ENCODE measurements at places on chromosomes 13 and 19.

- no peak for DNase-seq
Observed at GRCh38 chr13:85427416-85427815, 371.8 kb downstream of the SLITRK6 start.

DNA sequence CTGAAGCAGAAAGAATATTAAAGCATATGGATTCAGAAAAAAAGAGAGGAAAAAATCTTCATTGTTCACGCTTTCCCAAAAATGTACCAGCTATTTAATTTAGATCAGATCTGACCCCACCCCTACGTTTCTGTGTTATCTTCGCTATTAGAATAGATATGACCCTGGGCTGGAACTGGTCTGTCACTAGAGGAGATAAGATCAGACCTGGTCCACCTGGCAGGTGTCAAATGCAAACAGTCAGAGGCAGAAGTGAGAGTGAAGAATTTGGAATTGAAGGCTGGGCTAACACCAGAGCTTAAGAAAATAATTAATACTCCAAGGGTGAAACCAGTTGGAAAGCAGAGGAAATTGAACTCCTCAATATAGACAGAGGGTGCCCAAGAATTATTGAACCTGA lies 30.0 kb upstream of the MBNL2 start:
- no peak for DNase-seq

DNA sequence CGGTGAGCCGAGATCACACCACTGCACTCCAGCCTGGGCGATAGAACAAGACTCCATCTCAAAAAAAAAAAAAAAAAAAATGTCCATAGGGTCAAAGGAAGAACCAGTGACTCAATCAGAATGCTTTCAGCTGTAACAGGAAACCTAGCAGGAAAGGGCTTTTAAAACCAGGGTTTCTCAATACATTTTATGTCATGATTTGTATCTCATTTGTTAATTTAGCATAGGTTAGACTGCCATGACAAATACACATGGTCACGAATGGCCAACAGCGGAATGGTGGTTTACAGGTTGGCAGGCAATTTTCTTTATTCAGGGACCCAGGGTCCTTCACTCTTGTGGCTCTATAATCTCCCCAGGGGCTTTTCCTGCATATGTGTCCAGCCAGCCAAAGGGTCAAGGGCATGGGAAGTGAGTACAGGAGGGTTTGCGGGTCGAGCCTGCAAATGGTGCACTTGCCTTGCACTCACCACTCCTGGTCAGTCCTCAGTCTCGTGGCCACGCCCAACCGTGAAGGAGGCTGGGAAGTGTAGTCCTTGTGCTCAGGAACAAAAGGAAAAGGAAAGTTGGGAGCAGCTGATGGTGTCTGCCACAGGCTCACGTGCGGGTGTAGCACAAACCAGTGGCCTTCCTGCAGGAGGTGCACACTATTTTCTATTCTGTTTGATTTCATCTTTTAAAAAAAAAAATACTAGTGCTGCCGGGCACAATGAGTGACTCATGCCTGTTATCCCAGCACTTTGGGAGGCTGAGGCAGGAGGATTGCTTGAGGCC lies 14.8 kb downstream of the DHX34 start:
- no peak for DNase-seq

- no peak for DNase-seq
Observed at GRCh38 chr13:113935001-113935844, 38.7 kb downstream of the C13orf46 start.

GRCh38 chr13:20144141-20144850 lies 16.6 kb downstream of the GJA3 start:
- no peak for DNase-seq

GRCh38 chr13:109744512-109745051 lies 41.8 kb downstream of the IRS2 start:
- no peak for DNase-seq

DNA sequence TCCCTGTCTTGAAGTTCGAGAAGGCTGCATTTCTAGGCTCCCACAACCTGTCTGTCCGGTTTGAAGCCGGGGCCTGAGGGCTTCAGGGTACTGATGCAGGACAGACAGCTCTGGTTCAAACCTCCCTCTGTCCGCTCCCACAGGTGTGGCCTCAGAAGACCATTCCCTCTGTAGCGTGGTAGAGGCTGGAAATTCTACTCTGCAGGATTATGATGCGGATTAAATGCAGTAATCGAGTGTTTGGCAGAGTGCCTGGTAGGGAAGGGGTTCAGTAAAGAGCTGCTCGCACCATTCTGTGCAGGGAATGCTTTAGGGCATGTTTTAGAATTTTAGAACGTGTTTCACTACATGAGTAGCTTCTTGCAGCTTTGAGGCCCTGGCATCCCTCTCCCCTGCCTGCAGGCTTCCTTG lies 30.5 kb downstream of the PPP1R37 start:
- DNase-seq, result no peak

GRCh38 chr19:6100284-6100915 lies 9.9 kb downstream of the RFX2 start:
- no peak for DNase-seq

- DNase-seq, result no peak
Observed at GRCh38 chr19:49875857-49876421, 1.2 kb downstream of the AKT1S1 start.

GRCh38 chr13:36903925-36904595 lies 16.0 kb downstream of the SMAD9 start:
- DNase-seq, result no peak

- DNase-seq, result no peak
Observed at GRCh38 chr13:27678306-27679040, 56.8 kb downstream of the POLR1D start.

- no peak for DNase-seq
Observed at GRCh38 chr19:7980168-7980567, 25.3 kb downstream of the ELAVL1 start.

DNA sequence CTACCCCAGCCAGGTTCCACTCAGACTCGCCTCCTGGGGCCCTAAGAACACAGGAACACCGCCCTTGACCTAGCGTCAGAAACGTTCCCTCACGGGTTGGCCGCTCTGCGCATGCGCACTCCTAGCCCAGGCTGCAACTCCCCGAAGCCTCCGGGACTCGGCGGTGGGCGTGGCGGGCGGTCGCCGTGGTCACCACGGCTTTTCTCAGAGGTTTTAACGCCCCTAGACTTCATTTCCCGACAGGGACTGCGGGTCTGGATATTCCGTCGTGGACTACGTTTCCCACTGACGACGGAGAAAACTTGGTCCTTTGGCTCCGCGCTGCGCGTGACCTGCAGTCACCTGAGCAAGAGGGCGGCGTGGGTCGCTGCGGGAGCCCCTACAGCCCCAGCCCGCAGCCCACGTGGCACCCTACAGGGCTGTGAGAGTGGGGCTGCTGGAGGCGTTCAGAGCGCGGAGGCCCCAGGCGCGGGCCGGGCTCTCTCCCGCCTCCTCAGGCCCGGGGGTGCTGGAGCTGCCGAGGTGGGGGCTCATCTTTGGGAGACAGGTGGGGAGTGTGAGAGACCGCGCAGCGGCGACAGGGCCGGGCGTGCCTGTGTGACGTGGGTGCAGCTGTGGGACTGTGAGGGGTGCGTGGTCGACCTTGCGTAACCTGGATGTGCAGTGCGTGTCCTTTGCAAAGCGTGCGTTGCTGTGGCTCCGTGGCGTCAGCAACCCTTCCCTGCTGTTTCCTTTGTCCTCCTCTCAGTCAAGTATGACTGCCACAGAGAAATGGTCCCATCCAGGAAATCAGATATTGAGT lies 38.0 kb upstream of the ZNF573 start:
- DNase-seq, result peak; percentile 82

DNA sequence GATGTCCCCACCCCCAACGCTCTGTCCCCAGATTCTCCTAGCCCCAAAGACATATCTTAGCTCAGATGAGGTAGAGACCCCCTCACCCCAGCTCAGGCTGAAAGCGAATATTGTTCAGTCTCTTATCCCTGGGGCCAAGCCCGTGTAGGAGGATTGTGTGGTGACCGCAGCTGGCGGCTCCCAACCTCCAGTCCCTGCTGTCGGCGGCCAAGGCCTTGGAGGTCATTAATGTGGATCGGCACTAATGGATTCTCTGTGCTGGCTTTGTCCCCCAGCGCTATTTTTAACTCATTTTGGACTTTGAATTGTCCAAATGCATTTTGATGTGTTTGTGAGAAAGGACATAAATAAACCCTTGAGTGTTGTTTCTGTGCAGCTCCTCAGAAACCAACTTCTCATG lies 124.2 kb downstream of the UQCRFS1 start:
- DNase-seq, result no peak

DNA sequence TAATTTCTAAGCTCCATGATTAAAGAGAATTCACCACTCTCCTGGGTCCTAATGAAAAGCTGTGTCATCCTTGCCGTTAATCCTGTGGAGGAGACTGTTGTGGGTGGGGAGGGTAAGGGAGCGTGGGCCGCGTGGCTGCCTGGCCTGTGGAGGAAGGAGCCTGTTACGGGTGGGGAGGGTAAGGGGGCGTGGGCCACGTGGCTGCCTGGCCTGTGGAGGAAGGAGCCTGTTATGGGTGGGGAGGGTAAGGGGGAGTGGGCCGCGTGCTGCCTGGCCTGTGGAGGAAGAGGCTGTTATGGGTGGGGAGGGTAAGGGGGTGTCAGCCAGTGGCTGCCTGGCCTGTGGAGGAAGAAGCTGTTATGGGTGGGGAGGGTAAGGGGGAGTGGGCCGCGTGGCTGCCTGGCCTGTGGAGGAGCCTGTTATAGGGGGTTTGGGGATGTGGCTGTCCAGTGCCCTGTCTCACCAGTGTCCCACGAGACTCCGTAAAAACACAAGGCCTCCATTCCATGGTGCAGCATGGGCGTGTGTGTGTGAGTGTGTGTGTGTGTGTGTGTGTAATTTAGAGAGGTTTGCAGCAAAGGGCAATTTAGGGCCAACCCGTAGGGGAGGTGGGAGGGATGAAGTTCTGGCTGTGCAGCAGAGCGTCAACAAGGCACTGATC lies 15.6 kb upstream of the DCUN1D2 start:
- no peak for DNase-seq

GRCh38 chr13:21717817-21718216 lies 46.9 kb downstream of the FGF9 start:
- DNase-seq, result peak; percentile 24

DNA sequence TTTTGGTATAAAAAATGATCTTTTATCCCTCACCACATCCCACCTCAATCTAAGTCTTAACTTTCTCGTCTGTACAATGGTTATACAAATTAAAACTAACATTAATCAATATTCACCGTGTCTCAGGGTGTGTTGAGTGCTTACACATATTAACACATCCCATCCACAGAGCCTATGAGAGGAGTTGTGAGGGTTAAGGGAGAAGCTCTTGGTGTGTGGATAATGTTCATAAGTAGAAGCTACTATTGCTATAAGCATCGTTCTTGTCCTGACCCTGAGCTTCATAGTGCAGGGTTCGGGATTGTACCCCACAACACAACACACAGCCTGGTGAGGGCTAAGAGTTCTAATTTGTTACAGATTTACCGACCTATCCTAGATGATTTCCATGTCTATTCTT lies 2.5 kb downstream of the FPR3 start:
- DNase-seq, result no peak

DNA sequence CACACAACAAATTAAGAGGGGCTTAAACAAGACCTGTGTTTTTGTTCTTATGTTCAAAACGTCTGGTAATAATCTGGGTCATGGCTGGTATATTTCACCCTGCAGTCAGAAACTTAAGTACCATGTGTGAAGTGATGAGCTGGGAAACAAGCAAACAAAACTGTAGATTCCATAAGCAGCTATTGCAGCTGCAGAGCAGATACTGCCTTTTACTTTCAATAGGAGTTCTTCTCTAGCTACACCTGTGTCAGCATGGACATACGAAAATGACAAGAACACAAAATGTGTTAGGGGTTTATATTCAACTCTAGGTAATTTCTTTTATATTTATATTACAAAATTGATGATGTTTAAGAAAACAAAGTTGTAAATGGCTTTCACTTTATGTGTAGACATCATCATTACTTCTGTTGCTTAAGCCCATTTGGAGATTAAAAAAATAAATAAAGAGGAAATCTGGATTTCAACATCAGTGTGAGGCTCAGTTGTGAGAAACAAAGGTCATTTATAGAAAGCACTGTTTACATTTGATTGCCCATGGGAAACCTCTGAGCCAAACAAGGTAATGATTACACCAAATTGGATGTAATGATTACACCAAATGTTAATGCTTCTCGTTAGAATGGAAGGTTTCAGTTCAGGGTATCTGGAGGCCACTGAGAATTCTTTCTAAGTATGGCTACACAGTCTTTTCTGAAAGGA lies 451.0 kb upstream of the SLC10A2 start:
- DNase-seq, result peak; percentile 70

- no peak for DNase-seq
Observed at GRCh38 chr19:4986056-4986455, 17.1 kb downstream of the KDM4B start.

- peak; percentile 57 for DNase-seq
Observed at GRCh38 chr13:42548731-42549551, 25.0 kb upstream of the TNFSF11 start.

DNA sequence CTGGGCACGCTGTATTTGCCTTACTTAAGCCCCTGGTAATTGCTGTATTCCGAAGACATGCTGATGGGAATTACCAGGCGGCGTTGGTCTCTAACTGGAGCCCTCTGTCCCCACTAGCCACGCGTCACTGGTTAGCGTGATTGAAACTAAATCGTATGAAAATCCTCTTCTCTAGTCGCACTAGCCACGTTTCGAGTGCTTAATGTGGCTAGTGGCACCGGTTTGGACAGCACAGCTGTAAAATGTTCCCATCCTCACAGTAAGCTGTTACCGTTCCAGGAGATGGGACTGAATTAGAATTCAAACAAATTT lies 676 bp downstream of the BRCA2 start:
- no peak for DNase-seq

- DNase-seq, result peak; percentile 63
Observed at GRCh38 chr13:30615866-30616541, 1.7 kb upstream of the USPL1 start.

DNA sequence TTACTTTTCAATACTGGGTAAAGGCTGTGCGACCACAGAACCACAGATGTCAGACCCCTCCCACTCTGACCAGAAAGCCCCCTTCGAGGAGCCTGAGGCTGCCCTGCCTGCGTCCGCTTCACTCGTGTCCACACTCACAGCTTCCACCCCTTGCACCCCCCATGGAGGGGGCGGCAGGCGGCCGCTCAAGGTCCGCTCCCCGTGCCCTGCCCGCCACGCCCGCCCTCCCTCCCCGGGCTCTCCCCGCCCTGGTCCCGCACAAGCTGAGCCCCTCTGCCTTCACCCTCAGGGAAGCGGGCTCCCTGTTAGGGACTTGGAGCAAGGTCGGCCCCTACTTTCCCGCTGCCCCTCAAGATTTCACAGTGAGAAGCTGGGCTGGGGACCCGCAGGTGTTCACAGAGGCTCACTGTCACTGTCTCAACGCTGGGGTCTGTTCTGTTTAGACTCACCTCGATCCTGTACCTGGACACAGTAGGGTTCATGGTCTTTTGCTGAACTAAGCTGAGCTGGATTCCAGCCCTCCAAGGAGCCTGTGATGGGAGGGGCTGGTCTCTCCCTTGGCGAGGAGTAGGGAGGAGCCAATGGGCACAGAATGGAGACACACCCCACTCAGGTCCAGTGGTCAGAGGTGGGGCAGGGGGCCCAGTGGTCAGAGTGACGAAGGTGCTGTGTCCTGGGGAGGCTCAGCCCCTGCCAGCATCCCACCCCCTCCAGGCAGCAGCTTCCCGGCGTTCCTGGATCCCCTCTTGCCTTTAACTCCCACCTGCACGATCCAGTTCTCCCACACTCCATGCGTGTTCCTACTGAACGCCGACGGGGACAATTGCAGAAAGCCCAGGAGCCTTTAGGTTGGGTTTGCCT lies 69.5 kb downstream of the SPACA7 start:
- no peak for DNase-seq

- DNase-seq, result no peak
Observed at GRCh38 chr19:36574741-36575140, 1.6 kb upstream of the ZNF529 start.
